ENCODE measurements at places on chromosomes 13 and 19.

DNA sequence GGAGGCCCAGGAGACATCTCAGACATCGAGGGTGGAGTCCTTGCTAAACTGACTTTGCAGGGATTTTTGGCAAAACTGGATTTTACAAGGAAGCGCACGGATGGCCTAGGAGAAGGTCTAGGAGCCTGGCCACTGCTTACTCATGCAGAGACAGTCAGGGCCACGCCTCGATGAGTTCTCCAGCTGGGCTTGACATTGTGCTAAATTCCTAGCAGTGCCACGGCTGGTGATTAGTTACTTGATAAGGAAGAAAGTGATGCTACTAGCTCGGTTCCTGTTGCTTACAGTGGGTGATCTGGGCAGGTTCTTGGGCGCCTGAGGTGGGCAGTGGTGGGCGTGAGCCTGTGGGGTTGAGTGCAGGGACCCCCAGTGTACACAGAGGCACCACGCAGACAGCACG lies 143.4 kb downstream of the SOX1 start:
- DNase-seq: no peak

- no peak for DNase-seq
Observed at GRCh38 chr19:7575434-7576040, 20.1 kb upstream of the CAMSAP3 start.

DNA sequence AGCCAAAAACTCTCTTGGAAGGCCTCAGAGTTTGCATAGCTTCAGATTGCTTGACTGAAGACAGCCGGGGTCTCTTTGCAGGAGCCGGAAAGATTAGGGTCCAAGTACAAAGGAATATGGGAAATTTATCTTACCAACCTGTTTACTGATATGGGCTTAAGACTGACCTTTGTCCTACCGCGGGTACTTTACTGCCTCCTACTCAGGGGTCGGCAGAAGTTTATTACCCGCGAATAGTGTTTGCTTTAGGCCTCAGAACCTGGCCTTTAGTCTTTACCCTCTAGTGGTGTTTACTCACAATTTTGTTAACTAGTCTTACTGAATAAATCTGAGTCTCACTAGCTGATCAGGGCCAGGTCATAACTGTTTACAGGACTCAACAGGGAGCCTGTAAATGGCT lies 765.4 kb upstream of the SPRY2 start:
- no peak for DNase-seq

GRCh38 chr13:79191501-79191900 lies 214.6 kb downstream of the RBM26 start:
- DNase-seq: no peak

DNA sequence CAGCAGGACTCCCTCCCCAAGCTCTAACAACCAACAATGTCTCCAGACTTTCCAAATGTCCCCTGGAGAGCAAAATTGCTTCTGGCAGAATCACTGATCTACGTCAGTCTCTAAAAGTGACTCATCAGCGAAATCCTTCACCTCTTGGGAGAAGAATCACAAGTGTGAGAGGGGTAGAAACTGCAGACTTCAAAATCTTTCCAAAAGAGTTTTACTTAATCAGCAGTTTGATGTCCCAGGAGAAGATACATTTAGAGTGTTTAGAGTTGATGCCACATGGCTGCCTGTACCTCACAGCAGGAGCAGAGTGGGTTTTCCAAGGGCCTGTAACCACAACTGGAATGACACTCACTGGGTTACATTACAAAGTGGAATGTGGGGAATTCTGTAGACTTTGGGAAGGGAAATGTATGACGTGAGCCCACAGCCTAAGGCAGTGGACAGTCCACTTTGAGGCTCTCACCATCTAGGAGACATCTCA lies 6.2 kb upstream of the CEACAM5 start:
- DNase-seq: no peak

DNA sequence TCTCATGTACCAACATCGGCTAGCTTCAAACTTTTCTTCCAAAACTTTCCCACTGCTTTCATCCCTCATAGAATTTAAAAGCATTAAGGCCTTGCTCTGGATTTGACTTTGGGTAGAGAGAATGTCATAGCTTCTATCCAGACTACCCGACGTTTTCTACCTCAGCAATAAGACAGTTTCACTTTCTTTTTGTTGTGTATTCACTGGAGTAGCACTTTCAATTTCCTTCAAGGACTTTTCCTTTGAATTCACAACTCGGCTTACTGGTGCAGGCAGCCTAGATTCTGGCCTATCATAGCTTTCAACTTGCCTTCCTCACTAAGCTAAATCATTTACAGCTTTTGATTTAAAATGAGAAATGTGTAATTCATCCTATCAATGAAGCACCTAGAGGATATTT lies 420.4 kb upstream of the GPC6 start:
- DNase-seq: no peak

DNA sequence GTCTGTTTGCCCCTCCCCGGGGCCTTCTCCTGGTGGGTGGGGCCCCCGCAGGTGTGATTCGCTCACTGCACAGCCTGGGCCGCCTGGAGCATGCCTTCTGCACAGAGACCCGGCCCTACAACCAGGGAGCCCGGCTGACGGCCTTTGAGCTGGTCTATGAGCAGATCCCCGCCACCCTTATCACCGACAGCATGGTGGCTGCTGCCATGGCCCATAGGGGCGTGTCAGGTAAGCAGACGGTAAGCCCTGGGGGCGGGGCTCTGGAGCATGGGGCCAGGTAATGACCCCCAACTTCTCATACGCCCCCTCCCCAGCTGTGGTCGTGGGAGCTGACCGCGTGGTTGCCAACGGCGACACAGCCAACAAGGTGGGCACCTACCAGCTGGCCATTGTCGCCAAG lies 4.2 kb downstream of the MRI1 start:
- DNase-seq: no peak

- no peak for DNase-seq
Observed at GRCh38 chr13:37230346-37230745, 124.9 kb upstream of the CSNK1A1L start.

GRCh38 chr19:4624301-4624700 lies 15.0 kb upstream of the TNFAIP8L1 start:
- DNase-seq: no peak

- DNase-seq: no peak
Observed at GRCh38 chr19:43618921-43619261, 538 bp downstream of the ZNF428 start.

DNA sequence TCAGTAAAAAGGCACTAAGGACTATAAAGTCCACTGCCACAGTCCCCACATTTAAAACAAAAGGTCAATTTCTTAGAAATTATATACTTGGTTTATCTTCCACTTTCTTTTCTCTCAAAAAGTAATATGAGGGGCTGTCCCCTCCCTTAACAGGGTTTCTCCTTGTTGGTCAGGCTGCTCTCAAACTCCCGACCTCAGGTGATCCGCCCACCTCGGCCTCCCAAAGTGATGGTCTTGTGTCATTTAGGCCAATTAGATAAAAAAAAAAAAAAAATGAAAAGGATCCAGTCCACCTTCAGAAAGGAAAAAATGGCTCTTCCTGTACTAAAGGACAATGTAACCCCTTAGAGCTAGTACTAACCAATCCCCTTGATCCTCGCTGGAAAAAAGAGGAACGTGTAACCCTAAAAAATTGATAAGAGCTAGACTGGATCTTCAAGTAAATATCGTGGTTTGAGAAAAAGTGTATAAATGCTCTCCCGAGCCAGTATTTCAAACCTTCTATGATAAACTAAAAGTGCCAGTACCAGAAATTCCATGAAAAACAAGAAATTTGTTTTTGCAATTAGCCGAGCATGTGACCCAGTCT lies 9.0 kb upstream of the CD70 start:
- no peak for DNase-seq

GRCh38 chr13:20492641-20493040 lies 33.0 kb downstream of the CRYL1 start:
- no peak for DNase-seq

- DNase-seq: no peak
Observed at GRCh38 chr13:47334173-47334572, 437.3 kb upstream of the HTR2A start.

GRCh38 chr13:78636495-78636894 lies 22.5 kb downstream of the OBI1 start:
- DNase-seq: no peak

- DNase-seq: no peak
Observed at GRCh38 chr13:100381595-100382224, 206.9 kb downstream of the GGACT start.

GRCh38 chr13:97475011-97475410 lies 41.0 kb downstream of the RAP2A start:
- DNase-seq: no peak

- DNase-seq: no peak
Observed at GRCh38 chr19:47459477-47459876, 12.2 kb downstream of the SLC8A2 start.

- DNase-seq: peak; percentile 14
Observed at GRCh38 chr13:107205318-107206104, 637.6 kb upstream of the ARGLU1 start.

All from activated CD4-positive, alpha-beta T cell treated with anti-CD3 and anti-CD28 coated beads for 1 hour (primary cell).